ENCODE measurements at places on chromosomes 11 and 22.
A peak's percentile ranks its signal among the peaks of the same experiment; 100 is the strongest.

DNA sequence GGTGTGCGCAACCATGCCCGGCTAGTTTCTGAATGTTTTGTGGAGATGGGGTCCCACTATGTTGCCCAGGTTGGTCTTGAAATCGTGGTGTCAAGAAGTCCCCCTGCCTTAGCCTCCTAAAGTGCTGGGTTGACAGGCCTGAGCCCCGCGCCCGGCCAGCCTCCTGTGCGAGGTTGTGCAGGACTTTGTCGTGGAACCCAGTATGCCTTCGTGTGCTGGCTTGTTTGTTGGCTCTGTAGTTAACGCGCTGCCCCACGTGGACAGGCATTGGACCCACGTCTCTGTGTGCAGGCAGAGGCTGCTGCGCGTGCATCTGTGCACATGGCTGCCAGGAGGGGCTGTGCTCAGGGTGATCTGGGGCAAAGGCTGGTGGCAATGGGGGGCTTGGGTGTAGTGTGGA is 33.9 kb upstream of the ZNF195 start:
- DNase-seq, result no peak

DNA sequence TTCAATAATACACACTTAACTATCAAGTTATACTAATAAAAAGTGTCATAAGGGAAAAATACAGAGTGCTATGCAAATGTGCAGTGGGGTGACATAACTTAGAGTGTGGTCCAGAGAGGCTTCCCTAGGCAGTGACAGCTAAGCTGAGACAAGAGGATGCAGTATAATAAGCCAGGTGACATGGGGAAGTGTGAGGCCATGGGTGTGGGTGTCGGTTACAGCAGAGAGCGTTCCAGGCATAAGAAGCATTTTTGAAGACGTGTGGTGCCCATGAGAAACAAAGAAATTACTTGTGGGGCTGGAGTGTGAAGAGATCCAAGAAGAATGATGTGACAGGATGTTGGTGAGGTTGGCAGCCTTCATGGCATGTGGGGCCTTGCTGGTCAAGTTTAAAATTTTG is 78.1 kb upstream of the PICALM start:
- no peak for DNase-seq

DNA sequence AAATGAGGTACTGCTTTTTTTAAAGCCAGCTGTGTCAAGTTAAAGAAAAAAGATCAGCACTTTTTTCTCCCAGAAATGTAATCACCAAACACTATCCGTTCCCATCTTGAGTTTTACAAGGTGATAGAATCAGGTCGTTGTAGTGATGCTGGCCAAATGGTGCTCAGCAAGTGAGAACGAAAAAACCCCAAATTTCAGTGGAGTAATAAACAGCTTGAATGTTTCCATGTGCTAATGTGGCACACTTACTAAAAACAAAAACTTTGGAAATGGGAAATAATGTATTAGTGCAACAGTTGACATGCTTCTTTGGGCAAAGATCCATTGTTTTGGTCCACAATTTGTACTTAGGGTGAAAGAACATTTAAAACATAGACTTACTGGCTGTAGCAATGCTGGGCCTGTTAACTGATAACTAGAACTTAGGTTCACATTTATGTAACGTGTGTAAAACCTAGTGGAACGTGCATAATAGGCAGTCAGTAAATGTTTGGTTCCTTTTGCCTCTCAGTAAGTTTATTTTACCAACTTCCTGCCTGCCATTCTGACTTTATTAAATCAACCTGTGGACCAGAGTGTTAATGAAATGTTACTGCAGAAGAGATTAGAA is 15.4 kb upstream of the GDPD4 start:
- DNase-seq, result no peak

- DNase-seq, result no peak
Measured at GRCh38 chr22:38638728-38639127, 17.5 kb downstream of the FAM227A start.

- DNase-seq, result no peak
Measured at GRCh38 chr11:22668005-22668796, 1.8 kb downstream of the GAS2 start.

GRCh38 chr11:120188371-120188770 is 22.5 kb upstream of the OAF start:
- DNase-seq, result no peak

DNA sequence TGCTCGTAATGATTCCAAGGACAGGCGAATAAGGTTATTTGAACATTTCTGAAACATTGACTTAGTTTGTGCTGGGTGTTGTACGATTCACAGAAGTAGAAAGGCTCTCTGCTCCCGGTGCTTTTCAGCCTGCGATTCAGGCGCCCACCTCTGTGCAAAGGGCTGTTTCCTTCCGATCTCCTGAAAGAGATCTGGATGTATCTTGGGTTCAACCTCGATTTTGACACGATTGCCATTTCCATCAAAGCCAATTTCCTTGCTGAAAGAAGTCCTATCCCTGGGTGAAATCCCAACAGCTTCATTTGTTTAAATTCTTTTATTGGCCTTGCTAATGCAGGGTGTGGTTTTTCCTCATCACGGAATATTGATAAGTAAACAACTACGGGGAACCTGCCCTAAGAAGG is 1.1 kb upstream of the ZC3H12C start:
- no peak for DNase-seq

DNA sequence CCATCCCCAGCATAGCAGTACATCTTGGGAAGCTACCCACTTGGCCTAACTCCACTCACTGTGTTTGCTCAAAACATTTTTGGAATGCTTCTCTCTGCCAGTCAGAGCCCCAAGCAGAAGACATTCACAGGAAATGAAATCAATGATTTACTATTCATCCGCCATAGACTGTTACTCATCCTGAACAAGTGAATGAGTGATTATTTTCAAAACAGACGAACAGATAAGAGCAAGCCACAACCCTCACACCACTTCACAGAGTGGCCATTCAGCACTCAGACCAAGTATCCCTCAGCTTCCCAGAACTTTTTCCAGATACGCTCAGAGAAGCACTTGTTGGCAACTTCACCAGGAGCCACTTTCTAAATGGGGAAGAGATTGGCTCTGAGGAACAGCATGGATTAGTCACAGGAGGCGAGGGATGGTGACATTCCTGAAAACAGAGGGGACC is 13.0 kb upstream of the UBASH3B start:
- DNase-seq, result no peak

DNA sequence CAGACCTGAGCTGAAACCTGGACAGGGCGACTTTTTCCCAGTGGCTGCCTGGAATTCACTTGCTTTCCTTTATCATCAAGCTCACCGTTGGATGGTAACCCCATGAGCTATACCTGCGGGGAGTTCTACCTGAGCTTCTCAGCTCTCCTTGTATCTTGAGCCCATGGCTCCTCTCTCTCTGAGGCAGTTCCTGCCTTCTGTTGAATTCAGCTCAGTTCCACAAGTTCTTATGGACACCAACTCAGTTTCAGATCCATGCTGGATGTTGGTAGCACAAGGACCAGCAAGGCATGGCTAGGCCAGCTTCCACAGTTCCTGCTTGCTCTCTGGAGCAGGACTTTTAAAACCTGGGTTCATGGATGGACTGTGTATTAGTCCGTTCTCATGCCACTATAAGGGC is 58.3 kb upstream of the AMPD3 start:
- no peak for DNase-seq

DNA sequence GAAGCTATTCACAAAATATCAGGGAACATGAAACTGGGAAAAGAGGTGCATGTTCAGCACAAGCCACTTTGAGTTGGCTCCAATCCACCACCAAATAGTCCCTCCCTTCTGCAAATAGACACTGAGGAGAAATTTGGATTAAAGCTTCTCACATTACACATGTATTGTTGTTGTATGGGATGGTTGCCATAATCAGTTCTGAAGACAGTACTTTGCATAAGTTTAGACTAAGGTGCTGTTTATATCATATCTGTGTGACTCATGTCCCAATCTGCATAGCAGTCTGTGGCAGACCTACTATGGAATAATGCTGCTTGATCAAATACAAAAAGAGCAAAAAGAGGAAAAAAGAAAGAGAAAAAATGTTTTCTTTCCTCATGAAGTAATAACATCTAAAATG is 376.7 kb upstream of the DDI1 start:
- DNase-seq, result no peak

GRCh38 chr11:69157156-69157821 is 1.6 kb downstream of the SMIM38 start:
- DNase-seq, result peak; percentile 81

GRCh38 chr11:1086171-1087102 is 11.8 kb downstream of the MUC2 start:
- DNase-seq, result peak; percentile 18

DNA sequence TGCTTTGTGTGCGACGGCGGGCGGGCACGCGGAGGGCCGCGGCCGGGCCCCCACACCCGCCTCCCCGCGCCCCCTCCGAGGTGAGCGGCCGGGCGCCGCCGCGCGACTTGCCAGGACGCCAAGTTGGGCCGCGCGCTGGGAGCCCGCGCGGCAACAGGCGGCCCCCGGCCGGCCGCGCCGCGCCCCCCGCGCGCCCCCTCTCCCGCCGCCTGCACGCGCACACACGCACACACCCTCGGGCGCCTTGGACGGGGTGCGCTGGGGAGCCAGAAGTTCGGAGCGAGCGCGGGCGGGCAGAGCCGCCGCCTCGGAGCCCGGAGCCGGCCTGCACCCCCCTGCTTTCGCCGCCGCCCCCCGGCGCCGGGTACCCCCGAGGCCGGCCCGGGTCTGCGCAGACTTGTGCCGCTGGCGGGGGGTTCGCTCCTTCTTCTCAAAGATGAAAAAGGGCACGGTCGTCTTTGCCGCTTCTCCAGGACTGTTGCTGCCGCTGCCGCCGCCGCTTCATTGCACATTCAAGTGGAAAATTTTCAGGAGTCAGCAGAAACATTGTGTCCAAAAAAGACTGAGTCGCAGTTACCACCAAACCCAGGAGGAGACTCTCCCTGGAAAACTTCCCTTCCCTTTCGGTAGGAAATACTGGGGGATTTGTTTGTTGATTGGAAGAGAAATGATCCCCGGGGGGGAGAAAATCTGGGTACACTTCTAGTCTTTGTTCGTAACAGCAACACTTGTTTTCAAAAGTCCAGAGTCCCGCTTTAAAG is 895 bp downstream of the TEAD1 start:
- DNase-seq, result peak; percentile 63

DNA sequence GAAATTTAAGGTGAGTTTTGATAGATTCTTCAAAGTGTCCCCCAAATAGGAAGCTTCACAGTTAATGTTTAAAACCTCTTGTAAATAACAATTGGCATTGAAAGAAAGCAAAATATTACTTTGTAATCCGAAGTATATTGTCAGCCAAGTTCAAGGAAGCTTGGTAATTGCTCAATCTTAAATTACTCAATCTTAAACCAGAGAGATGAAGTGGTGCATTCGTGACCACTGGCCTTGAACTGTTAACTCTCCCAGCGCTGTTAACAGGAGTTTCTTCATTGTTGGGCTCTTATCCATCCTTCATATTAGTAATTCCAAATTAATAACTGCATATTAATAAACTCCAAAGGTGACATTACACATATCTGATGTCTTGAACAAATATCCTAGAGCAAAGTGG is 20.6 kb upstream of the FDX1 start:
- no peak for DNase-seq

GRCh38 chr11:12831471-12832202 is 157.4 kb downstream of the TEAD1 start:
- no peak for DNase-seq

DNA sequence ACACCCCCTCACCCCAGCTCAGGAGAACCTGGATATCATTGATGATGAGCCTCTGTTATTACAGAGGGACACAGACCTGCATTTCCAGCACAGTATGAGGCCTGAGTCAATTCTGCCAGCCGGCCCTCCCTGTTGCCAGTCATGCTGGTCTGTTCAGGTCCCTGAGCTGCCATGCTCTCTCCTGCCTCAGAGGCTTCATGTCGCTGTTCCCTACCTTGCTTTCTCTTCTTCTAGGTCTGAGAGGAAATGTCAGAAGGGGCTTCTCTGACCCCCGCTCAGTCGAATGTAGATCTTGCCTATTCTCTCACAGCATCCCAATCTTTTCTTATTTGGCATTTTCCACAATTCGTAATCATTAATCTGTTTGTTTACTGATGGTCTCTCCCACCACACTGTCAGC is 21.8 kb upstream of the ABCC8 start:
- DNase-seq, result no peak

DNA sequence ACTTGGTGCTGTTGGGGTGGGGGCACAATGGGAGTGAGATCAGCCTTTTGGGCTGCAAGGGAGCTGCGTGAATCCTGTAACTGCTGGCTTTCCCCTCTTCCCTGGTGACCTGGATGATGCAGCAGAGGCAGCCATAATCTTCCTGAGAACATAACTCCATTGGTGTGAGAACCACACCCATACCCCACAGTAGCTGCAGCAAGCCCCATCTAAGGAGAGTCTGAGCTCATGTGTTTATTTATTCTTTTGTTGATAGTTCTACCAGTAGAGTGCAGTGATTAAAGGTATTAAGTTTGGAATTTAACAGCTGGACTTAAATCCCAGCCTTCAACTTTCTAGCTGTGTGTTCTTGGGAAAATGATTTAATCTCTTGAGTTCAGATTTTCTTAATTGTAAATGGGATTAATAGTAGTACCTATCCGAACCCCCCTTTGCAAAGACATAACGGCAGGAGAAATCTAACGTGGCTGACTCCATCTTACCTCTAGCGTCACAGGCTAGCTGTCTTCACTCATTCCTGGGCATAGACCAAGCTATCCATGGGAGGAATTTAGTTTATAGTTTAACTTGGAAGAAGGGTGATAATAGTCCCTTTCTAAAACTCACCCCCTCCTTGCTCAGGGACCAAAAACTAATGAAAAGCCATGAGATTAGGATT is 385.0 kb upstream of the DDI1 start:
- no peak for DNase-seq

DNA sequence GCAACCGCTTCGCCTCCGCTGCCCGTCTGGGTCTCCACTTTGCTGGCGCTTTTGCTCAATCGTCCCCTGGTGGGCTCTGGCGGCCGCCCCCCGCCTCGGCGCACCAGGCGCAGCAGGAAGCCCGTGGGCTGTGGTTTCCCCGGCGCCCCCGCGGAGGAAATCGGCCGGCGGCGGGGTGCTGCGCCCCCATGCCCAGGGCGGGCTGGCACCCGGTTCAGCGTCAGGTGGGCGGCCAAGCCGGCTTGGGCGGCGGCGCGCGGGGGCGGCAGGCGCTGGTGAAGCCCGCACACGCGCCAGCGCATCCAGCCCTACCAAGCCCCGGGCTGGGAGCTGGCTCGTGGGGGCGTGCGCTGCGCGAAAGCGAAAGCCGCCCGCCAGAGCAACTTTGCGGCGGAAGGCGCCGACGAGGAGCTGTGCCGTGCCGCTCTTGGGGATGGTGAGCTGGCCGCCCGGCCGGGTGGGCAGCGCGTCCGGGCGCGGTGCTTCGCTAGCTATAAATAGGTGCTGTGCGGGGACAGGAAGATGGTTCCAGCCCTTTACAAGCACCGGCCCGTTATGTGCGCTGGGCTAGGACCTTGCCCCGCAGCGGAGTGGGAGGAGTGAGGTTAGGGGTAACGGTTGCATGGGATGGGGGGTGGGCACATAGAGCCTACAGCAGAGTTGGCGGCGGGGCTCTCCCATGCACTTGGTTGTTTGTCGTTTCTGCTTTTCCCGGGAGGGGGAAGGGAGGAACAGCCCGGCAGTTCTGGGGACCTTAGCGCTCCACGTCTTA is 25.0 kb upstream of the SUSD2 start:
- DNase-seq, result peak; percentile 65

DNA sequence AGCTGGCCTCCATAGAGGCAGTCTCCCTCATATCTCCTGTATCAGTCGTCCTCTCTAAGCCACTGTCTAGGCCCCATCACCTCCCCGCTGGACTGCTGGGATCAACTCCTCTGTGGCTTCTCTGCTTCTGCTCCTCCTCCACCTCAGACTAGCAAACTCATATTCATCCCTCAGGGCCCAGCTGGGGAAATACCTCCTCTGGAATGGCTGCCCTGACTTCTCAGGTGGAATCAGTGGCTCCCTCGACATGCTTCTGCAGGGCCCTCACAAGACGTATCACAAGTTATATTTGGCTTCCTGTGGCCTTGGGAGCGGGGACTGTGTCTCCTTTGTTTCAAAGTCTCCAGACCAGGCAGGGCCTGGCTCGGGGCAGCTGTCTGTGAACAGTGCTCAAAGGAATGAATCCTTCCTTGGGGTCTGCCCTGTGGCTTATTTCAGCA is 10.0 kb downstream of the SLC29A2 start:
- DNase-seq, result no peak

Measured in left ventricle myocardium superior (tissue), 1 donor.